Brain (organoid and tissue), 16 donors: ENCODE measurements at places on chromosomes 1 and 21. TPM values are rescaled to one million over a fixed set of nuclear protein-coding genes. Genes with fewer than 3 reads are reported as not detected.

- no peak for DNase-seq
Measured at GRCh38 chr1:11169202-11169601, 20.0 kb upstream of the ANGPTL7 start.

DNA sequence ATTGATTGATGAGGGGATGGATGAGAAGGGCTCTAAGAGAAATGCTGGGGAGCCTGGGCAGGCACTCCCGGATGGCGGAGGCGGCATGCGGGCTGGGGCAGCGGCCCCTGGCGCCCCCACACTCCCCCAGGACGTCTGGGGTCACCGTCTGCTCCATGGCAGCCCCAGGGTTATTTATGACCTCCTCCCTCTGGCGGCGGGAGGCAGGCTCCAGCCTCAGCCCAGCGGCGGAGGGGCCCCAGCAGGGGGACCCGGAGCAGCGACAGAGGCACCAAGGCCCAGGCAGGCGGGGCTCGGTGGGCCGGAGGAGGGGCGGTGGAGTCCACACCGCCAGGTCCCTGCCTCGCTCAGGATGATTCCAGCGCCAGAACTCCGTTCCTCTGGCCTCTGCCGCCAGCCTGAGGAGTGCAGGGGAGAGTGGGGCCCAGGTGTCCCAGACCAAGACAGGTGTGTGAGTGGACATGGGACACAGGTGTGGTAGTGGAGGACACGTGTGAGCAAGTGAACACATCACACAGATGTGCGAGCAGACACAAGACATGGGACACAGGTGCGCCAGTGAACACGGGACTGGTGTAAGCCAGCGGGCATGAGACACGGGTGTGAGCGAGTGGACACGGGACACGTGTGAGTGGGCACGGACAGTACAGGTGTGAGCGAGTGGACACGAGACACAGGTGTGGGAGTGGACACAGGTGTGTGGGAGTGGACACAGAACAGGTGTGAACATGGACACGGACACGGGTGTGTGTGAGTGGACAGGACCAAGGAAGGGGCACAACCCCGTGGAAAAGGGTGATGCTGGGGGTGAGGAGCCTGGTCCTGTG, 2.5 kb upstream of the SAMD11 start:
- peak; percentile 91 for DNase-seq

DNA sequence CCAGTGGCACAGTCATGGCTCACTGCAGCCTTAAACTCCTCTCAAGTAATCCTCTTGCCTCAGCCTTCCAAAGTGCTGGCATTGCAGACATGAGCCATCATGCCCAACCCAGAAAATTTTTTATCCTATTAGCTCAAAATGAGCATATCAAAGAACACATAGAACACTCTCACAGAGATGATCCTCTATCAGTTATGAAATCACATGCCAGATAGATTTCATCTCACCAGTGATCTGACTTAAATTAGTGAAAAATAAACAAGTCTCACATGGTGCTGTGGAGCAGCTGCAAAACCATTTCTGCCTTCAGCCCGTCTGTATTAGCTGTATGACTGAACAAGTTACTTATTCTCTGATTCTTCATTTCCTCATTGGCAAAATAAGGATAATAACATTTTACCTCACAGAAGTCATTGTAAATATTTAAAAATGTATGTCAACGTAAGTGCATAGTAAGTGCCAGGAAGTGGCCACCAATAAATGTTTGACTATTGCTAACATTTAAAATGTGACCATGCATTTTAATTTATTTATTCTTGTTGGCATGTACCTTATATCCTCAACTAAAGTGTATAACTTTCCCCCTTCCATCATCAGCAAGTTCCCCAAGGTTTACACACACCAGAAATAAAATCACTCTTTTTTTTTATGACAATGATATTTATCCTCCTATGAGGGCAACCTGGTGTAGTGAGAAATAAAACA, 29.0 kb upstream of the SLC19A2 start:
- no peak for DNase-seq

DNA sequence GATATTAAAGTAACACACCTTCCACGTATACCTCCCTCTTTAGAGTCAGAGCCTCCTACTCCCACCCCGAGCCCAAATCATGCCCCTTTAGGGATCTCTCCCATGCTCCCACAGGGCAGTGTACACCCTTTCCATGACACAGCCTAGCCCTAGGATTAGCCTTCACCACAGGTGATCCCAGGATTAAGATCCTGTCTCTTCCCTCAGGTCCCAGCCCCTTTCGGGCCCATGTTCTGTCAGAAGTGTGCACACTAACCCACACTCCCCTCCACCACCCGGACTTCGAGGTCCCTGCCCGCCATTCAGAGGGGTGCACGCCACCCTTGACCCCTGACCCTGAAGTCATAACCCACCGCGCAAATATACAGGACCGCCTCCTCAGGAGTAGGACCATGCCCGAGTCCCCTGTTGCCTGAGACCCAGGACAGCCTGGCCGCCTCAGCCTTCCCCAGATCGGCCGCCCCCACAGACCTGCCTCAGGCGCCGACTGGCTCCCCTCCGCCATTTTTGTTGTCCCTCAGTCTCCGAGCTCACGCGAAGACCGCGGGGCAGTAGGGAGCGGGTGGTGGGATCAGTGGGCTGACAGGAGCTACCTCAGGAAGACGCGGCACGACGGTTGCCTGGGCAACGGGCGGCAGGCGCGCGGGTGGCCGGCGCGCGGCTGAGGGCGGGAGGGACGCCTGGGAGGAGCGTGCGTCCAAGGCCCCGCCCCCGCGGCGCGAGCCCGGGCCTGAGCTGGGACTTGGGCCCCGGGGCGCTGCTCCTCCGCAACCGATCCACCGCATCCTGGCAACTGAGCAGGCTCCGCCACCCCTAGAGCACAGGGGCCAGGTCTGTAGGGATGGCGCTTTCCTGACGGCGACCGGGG, at the start of gene AGBL4:
AGBL4 (minus strand) TSS at position 663 of the 868 bp plus-strand sequence.
- DNase-seq = peak; percentile 93

- no peak for DNase-seq
Measured at GRCh38 chr1:52786148-52786547, 56.4 kb upstream of the ZYG11A start.

GRCh38 chr1:209627732-209628196, 24.5 kb downstream of the LAMB3 start:
- peak; percentile 77 for DNase-seq

DNA sequence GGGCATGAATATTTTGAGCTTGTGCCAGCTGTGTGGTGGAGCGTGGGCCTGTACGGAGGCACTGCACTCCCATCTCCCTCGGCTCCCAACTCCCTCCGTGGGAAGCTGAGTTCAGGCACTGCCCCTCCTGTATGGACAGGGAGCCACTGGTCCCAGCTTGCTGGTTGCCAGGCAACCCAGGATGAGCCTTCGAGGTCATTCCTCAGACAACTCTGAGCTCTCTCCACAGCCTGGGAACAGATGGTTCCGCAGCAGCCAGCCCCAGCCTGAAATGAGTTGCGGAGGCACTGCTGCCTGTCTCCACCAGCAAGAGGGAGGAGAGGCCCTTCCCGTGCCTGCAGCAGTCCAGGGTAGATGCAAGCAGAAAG, 58.4 kb upstream of the TENT5B start:
- DNase-seq = peak; percentile 89

DNA sequence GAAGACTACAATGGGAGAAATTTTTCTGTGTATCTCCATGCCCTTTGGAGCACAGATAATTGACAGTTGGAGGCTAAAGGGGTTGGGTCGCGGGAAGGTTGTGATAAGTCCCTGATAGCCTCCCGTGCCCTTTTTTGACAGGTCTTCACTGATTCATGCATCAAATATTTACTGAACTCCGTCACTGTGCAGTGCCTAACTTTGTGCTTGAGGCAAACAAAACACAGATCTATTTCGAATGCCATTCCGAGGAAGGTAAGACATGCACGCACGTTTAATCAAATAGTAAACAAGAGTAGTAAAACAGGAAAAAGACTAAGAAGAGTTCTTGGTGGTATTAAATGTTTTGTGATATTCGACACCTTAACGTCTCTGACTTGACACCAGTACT, 494 bp upstream of the PIP5K1A start:
- no peak for DNase-seq

- no peak for DNase-seq
Measured at GRCh38 chr1:206723462-206723804, 38.7 kb downstream of the MAPKAPK2 start.

DNA sequence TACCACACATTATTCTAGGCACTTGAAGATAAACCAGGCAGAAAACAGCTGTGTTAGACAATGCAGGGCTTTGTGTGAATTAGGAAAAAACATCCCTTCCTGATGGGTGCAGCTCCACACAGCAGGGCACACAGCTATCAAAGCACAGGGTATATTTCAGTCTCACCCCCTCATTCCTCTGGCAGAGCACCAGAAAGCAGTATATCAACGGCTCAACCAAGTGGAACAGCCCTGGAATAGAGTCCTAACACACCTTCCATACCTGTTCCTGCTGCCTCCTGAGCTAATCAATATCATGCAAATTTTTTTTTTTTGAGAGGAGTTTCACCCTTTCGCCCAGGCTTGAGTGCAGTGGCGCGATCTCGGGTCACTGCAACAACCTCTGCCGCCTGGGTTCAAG, 32.1 kb downstream of the LYST start:
- no peak for DNase-seq

DNA sequence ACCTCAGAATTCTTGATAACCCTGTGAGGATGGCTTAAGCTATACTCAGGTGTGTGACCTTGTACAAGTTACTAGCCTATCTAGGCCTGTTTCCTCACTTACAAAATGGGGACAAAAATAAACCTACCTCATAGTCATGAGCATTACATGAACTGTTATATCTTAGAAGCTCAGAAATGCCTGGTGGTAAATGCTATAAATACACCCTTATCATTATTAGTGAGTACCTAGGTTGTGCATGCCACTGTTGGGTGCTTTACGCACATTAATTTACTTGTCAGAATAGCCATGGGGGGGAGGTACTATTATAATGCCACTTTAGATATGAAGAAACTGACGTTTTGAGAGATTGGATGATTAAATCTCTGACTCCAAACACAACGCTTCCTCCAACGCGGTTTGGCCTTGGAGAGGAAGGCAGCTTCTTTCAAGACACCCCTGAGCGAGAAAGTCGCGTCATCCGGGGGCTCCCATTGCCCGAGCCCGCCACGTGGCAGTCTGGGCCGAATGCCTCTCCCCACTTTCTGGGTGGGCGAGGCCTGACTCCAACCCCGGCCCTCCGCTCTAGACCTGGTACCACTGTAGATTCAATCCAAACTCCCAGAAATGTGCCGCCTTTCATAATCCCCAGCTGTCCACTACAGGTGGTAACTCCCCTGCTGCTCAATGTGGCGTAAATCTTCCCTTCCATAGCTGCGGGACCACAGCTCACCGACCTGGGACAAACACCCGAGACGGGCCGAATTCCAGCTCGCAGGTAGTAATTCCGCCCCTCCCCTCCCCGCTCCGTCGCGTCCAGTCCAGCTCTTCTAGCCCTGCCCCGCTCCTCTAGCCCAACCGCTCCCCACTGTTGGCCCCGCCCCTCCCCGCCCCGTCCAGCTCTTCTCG, 771 bp upstream of the RAD54L start:
- DNase-seq = peak; percentile 74

- DNase-seq = no peak
Measured at GRCh38 chr1:234855851-234856250, 245.9 kb upstream of the IRF2BP2 start.

DNA sequence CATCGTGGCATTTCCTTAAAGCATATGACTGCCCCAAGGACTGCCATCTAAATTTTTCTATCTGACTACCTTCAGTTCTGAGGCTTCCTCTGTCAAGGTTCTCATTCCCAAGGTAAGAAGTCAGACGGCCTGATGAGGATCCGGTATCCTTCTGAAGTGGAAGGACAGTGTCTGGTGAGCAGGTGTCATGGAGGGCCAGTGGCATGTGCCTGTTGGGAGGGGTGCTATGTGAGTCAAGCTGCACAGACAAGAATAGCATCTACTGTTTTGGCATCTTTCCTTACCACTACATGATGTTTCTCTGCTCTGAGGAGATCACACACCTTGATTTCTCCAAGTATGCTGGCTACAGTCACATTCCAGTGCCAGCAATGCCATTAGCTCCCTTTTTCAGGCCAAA, 99.6 kb upstream of the RGS1 start:
- DNase-seq = no peak

- peak; percentile 83 for DNase-seq
Measured at GRCh38 chr1:55384637-55385036, 169.5 kb upstream of the USP24 start.

DNA sequence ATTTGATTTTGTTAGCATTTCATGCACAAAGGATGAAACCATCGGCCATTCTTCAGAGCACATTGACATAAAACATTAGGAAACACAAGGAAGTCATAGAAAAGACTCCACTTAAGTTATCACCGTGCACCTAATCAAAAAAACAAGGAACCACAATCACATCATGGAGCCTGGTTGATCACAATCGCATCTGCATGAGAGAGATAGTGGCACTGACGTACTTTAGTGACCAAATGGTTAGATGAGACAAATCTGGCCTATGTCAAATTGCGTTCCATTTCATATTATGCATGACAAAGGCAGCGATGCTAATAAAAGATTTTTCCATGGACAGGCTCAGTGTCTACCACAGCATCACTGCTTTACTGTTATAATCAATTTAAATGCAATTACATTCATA, 571.8 kb upstream of the ADGRL2 start:
- no peak for DNase-seq

DNA sequence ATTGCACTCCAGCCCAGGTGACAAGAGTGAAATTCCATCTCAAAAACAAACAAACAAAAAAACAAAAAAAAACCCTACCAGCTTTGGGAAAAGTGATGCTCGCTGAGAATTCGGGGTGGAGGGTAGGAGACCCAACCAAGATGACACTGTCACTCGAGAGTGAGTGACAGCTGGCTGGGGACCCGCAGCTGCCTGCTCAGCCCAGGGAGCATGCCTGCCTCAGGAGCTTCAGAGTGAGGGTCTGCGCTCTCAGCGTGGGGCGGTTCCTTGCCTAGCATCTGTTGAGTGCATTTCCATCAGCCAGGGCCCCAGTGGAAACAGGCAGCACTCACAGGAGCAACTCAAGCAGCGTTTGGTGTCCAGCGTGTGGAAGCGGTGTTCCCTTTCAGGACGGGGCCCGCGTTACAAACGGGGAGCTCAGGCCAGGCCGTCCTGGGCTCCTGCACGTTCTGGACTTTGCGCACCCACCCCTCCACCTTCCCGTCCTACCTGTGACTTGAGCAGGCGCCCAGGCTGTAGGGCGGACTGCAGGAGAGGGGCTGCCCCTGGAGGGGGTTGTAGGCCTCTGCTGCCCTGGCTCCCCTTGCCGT, 5.9 kb downstream of the CSTB start:
- no peak for DNase-seq

The LIPI gene
- not detected for polyA plus RNA-seq

GRCh38 chr1:63320022-63320721, 2.2 kb upstream of the FOXD3 start:
- DNase-seq = peak; percentile 62

GRCh38 chr1:21663248-21663950, 5.8 kb downstream of the RAP1GAP start:
- peak; percentile 62 for DNase-seq

DNA sequence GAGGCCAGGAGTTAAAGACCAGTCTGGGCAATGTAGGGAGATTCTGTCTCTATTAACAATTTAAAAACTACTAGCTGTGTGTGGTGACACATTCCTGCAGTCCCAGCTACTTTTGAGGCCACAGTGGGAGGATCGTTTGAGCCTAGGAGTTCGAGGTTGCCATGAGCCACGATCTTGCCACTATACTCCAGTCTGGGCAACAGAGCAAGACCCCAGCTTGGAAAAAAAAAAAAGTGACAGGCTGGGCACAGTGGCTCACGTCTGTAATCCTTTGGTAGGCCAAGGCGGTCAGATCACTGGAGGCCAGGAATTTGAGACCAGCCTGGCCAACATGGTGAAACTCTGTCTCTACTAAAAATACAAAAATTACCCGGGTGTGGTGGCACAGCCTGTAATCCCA, 26.8 kb downstream of the HP1BP3 start:
- no peak for DNase-seq

GRCh38 chr21:15850645-15851044, 120.9 kb downstream of the USP25 start:
- DNase-seq = no peak

The PRELP gene
- 13.3 TPM for polyA plus RNA-seq

The C1orf226 gene
- polyA plus RNA-seq = 7.8 TPM
